ENCODE measurements at places on chromosomes 4 and X.

GRCh38 chr4:23040539-23040938 lies 347.8 kb downstream of the GBA3 start:
- DNase-seq, result no peak

GRCh38 chrX:15356444-15356843 lies 21.1 kb upstream of the PIGA start:
- DNase-seq, result peak; percentile 69

DNA sequence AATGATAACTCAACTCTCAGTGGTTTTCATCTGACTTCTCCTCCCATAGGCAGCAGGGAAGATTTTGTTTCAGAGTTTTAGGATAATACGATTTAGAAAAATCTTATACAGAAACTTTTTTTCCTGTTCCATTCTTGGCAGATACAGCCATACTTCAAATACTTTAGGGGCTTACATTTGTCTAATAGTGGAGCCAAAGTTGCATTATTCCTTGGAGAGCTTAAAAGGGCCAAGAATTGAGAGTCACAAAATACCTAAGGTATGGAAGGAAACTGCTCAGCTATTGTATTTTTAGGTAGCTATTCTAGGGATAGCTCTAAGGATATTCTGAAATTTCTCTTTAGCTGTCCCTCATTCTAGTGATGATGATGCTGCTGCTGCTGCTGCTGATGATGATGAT lies 132.9 kb upstream of the PTCHD1 start:
- no peak for DNase-seq

DNA sequence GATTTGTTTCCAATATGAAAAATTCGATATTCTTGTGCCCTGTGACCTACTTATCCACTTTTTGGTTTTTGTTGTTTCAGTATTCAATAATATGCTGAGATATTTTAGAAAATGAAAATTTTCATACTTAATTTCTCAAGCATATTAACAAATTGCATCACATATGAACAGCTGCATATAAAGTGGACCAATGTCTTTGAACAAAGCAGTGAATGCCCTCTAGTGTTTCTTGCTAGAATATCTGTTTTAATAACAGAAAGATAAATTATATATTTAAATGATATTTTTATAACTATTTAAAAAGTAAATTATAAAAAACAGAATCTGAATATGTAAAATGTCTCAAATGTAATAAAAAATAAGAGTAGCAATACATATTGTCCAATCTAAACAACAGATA lies 31.7 kb upstream of the INTU start:
- DNase-seq, result peak; percentile 20

- no peak for DNase-seq
Measured at GRCh38 chrX:155246748-155247147, 17.5 kb downstream of the RAB39B start.

DNA sequence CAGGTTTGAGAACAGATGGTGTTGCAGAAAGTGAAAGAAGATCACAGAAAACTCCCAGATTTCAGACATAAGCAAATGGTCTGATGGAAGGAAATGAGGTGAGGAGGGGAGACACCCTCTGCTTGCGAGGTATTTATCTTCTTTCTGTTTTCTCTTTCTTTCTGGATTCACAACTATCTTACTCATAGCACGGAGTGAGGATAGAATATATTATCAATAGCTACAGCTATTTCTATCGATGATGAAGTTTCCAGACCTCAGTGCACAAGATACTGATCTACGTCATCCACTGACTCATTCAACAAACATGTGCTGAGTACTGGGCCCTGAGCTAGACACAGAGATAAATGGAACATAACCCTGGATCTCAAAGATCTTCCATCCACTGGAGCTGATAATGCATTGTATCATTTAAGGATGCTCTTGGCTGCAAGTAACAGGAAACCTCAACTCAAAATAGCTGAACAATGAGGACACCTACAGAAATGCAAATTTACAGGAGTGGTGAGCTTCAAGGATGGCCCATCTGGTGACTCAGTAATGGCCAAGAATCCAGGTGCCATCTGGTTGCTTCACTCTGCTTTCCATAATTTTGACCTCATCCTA lies 21.2 kb downstream of the SLC2A9 start:
- DNase-seq, result no peak

DNA sequence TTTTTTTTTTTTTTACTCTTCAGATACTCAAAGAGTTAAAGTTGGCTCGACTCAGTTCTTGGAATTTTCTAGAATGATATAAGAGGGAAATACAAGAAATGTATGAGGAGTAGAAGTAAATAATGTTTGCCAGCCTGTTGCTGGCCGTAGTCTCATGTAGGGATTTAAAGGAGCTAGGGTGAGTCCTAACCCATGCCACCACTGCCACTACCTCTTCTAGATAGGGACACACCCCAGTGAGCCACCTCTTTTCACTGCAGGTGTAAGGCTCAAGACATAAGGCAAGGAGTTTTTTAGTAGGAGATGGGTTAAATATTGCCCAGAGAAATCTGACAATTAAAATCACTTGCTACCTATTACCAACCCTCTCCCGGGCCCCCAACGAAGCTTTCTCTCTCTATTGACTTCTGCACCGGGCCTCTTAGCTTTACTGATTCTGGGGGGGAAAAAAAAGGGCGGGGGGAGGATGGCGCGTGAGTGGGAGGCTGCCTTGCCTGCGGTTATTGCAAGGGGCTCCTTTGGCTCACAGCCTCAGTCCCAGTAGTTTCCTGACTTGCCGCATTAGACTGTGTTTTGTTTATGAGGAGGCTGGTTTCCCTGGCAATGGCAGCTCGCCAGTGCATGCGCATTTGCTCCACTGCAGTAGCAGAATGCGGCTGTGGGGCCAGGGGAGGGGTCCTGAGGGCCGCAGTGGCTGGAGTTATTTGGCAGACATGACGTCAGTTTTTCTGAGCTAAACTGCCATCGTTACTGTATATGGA lies 3.0 kb downstream of the LINC00632 start:
- no peak for DNase-seq

- no peak for DNase-seq
Measured at GRCh38 chr4:85393201-85393600, 81.7 kb upstream of the ARHGAP24 start.

DNA sequence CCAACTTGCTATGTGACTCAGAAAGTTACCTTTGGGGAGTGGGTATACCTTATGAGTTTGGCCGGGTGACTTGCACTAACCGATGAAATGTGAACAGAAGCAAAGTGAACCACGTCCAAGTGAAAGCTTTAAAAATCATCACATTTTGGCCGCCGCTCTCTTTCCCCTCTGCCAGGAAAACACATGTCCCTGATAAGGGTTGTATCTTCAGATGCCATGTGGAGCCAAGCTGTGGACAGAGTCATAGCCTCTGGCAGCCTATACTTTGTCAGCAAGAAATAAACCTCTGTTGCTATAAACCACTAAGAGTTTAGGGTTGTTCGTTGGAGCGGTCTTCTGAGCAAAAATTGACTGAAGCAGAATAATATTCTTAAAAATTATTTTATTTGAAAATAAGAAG lies 92.3 kb downstream of the PRDM5 start:
- no peak for DNase-seq

DNA sequence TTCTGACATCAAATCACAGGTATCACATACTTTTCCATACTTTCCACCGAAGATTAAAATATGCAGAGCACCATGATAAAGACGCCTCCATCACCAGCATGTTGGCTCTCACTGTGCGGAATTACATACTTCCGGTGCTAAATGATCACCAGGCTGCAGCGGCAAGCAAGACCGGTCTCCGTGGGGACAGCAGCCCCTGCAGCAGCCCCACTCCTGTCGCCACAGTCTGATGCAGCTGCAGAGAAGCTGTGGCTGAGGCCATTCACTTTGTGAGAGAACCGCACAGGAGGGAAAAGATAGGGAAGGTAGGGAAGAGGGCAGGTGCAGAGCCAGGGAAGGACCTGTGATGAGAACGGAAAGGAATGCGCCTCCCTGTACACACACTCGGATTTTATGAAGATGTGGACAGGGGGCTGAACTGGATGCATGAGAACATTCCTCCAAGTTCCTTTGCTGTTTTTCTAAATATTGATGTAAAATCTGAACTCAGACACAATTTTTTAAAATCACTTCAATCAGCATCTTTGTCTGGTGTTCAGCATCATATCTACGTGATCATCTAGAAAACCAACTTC lies 38.3 kb downstream of the AFAP1 start:
- no peak for DNase-seq

- DNase-seq, result no peak
Measured at GRCh38 chr4:81319657-81320056, 104.6 kb upstream of the PRKG2 start.

DNA sequence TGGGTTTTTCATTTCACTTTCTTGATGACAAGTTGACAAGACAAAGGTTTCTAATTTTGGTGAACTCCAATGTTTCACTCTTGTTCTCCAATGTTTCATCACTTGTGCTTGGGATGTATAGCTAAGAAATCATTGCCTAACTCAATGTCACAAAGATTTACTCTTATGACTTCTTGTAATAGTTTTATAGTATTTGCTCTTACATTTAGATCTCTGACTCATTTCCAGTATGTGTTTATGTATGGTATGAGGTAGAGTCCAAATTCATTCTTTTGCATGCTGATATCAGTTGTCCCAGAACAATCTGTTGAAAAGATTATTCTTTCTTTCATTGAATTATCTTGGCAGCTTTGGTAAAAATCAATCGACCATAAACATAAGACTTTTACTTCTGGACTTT lies 12.2 kb upstream of the NWD2 start:
- DNase-seq, result no peak

DNA sequence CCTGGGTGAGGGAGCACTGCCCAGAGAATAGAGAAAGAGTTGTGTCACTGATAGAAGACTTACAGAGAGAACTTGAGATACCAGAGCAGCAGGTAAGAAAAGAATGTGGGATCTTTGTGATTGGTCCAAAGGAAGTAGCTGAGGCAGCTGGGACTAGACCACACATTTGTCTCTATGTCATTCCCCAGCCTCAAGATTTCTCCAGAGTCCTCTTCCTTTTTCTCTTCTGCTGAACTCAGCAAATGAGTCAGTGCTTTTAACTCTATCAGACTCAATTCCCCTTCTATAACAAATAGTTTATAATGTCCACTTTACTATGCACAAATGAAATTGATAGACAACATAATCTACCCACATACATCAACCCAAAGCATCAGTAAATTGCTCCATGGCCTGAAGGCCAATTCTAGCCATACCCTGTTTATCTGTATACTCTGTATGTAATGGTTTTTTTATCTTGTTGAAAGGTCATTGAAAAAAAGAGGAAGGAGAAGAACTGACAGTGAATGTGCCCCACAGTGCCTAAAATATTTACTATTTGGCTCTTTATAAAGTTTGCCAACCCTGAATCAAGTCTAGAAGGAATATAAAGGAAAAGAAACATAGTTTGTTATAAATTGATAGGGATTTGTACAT lies 38.2 kb downstream of the ETDC start:
- peak; percentile 73 for DNase-seq

DNA sequence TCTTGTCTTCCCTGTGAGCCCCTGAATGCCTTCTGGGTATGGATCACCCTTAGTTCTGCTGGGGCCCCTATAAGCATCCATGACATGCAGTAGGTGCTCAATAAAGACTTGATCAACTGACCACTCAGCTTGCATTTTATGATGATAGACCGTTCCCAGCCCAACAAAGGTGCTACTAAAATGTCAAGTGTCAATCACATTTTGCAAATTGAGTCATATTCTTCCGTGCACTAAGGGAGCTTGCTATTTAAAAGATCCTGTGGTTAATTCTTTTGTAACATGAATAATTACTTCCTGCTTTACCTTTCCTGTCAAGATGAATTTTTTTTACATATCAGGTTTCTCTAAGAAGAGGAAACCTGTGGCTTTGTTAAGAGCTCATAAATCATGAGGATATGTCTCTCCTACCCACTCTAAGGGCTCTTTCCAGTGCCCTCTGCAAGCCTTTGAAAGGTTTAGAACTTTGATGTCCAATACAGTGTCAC lies 47.6 kb downstream of the SH3KBP1 start:
- no peak for DNase-seq

GRCh38 chrX:24235084-24235710 lies 78.7 kb downstream of the SUPT20HL2 start:
- DNase-seq, result no peak

GRCh38 chr4:155974476-155974749 lies 20.7 kb upstream of the CTSO start:
- DNase-seq, result no peak

GRCh38 chrX:127124871-127125270 lies 305.3 kb downstream of the PRR32 start:
- no peak for DNase-seq

GRCh38 chr4:23728971-23729370 lies 160.9 kb downstream of the PPARGC1A start:
- no peak for DNase-seq

DNA sequence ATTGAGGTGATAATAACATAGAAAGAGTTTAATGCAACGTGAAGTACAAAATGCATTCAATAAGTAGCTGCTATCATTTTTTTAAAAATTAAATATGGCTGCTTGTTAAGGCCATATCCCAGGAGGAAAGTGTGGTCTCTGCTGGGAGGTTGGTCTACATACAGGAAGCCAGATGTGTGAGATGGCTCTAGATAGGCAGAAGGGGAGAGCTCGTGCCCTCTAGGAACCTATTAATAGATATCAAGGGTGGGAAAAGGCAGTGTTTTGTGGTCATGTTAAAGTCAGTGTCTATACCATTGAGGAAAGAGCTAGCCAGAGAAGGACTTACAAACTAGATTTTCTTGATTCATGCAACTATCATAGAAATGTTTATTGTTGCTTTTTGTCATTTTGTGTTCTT lies 140.5 kb downstream of the KLHL8 start:
- no peak for DNase-seq

DNA sequence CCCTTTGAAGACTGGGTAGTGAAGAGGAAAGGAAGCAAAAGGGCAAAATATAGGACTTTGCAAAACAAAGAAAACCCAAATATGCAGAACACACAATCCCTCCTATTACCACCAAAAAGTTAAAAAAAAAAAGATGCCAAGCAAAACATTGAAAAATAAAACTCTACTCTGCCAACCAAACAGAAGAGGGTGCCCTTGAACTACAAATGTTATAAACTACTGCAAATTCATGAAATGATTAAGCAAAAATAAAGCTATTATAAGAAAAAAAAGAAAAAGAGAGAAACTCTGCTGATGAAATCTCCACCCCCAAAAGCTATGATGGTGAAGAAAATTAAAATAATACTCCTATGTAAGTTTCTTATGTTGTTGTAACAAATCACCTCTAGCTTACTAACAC lies 168.5 kb upstream of the STK26 start:
- peak; percentile 28 for DNase-seq

GRCh38 chr4:89356086-89356485 lies 48.5 kb upstream of the GPRIN3 start:
- DNase-seq, result no peak

DNA sequence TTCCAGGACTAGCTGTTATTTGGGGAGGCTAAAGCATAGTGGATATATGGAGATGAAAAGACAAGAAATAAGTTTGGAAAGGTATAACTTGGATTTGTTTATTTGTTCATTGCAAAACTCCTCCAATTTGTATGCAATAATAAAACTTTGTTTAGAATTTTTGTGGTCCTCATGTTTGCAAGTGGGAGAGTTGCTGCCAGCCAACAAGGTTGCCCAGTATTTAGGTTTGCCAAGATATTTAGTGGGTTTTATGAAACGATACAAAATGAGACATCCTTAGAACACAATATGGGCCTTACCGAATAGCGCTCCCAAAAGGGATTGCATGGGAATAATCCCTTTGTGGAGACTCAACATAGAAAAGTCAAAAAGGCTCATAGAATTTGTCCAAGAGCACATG lies 162.1 kb downstream of the INPP4B start:
- DNase-seq, result no peak

Data from suppressor macrophage (primary cell).